ENCODE measurements at places on chromosomes 16 and 17.

GRCh38 chr17:76585033-76585648 lies 519 bp downstream of the ST6GALNAC2 start:
- no peak for DNase-seq

GRCh38 chr17:2366747-2367494 lies 29.6 kb downstream of the SGSM2 start:
- DNase-seq: no peak

GRCh38 chr17:82608816-82609215 lies 39.4 kb downstream of the WDR45B start:
- peak; percentile 78 for DNase-seq

- DNase-seq: no peak
Measured at GRCh38 chr17:9226794-9227135, 205.5 kb downstream of the NTN1 start.

GRCh38 chr17:45040459-45040858 lies 11.0 kb downstream of the DCAKD start:
- no peak for DNase-seq

DNA sequence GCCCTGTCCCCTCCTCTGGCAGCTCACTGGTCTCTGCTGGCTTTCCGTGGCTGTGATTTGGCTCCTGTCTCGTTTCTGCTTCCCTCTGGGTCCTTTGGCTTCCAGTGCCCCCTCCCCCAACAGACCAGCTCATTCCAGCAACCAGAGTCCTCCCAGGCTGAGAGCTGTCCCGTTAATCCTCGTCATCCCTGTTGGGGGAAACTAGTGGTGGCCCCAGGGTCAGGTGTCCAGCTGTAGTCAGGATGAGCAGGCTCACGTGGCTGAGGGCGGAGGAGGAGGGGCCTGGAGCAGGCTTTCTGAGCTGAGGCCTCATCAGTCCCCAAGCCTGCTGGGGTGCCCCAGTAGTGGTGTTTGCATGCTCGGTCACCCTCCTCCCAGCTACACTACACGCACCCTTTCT lies 10.7 kb upstream of the CBX4 start:
- DNase-seq: no peak

DNA sequence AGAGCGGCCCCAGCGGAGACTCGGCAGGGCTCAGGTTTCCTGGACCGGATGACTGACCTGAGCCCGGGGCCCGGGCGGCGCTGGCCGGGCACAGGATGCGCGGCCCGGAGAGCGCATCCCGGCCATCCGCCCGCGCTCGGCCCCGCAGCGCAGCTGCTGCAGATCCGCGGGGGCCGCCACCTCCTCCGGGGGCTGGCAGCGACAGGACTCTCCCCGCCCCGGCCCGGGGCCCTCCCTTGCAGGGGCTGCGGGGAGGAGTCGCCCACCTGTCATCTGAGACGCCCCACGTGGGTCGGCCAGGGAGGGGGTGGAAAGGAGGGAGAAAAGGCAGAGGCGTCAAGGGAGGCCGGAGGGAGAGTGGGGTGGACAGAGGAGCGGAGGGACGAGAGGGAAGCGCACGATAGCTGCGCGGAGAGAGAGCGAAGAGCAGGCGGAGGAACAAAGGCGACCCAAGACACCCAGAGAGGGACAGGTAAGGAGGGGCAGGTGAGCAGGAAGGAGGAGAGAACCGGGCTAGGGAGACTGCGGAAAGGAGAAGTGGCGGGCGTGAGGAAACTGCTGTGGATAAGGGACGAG lies 471 bp upstream of the PRKAR1A start:
- DNase-seq: peak; percentile 88

GRCh38 chr16:885391-885790 lies 84.9 kb upstream of the GNG13 start:
- DNase-seq: peak; percentile 30

DNA sequence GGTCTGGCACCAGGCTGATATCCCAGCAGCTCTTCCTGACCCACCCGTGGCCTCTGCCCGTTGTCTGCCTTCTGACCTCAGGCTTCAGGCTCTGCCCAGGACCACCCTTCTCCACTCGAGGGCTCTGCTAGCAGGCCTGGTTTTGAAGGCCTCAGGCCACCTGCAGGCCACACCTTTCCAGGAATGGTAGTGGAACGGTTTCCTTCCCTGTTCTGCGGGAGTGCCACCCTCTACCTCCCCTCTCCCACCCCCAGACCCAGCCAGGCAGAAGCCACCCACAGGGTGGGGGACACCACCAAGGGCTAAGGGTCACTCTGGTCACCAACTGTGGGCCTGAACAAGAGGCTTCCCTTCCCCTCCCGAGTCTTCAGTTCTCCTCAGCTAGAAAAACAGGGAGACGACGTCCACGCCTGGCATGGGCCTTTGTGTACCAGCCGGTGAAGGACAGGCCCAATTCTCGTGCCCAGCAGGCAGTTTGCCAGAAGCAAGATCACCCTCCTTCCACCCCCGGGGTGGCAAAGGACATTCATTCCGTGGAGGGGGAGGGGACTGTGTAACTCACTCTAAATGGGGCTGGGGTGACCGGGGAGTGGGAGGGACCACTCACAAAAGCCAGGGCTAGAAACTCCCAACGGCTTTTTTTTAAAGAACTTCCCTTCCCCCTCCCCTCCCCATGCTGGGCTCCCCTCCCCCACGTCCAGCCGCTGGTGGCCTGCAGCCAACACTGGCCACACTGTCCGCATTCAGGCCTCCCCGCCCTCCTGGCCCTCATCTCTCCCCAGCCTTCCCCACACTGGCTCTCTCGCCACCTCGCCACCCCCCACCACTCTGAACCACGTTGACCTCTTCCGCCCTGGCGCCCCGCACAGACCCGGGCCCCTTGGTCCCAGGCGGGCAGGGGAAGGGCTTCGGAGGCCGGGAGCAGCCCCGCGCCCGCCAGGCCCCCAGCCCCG lies 7.7 kb downstream of the CBX4 start:
- DNase-seq: peak; percentile 73

DNA sequence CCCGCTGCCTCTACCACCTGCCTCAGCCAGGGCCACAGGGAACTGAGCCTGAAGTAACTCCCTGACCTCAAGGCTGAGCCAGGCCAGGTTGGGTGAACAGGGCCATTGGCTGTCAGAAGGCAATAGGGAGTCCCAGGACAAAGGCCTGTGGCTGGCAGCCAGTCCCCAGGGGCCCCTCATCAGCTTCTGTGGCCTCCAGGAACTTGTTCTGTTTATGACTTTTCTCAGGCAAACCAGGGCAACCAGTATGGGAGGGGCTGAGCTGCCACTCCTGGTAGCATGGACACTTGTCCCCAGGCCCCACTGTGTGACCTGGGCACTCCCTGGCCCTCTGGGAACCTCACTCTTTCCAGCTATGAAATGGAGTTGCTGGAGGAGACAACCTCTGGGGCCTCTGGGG lies 40.1 kb downstream of the CPNE2 start:
- DNase-seq: no peak

DNA sequence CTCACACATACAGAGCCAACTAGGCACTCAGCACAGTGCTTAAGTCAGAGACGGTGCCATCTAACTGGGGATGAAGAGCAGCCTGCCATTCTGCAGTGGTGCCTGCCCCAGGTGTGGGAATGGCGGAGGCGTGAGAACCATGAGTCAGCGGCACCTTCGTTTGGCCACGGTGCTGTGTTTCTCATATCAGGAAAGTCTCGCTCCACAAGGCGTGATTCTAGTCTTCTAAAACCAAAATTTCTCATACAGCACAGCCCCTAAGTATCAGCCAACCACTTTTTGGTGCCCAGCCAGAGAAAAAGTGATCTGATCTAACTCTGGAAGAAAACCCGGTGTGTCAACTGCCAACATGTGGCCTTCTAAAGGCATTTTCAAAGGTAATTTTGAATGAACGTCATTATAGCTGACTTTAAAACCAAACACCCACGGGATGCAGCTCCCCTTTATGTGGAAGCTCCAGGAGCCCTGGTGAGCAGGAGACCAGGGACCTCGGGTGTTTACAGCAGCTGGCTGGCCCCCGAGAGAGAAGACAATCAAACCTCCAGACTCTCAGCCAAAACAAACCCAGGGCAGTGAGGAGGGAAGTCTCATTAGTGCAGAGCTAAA lies 54.6 kb downstream of the ABCC12 start:
- no peak for DNase-seq

DNA sequence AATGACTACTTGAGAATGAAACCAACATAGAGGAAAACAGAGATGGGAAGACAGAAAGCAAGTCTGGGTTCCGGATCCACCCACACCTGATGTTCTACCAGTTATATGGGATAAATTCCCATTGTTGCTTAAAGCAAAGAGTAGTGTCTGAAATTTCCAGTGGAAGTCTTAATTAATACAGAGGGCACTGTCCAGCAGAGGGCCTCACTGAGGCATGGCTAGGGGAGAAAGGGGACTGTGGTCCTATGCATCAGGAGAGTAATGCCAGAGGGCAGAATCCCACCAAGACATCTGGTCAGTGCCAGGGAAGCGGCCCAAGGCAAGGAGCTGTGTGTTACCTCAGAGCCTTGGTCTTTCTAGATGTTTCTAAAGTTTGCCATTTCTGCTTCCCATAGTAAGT lies 7.5 kb upstream of the UMOD start:
- DNase-seq: no peak

DNA sequence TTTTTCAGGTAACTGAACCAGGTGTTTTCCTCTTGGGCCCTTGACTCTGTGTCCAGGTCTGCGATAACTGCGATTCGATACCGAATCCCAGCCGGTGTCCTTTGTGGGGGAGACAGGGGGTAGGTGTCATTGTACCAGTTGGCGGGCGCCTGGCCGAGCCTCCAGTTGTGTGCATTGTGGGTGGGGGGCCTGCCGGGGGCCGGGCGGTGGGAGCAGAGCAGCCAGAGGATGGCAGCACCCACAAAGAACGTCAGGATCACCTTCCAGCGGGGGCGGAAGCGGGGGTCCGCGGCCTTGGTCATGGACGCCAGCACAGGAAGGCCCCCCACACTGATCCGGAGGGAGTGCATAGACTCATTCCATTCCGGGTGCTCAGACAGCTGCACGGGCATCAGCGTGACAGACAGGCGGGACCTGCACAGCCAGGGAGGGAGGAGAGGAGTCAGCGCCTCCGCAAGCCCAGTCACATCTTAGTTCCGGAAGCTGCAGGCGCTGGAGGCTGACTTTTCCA lies 12.3 kb downstream of the CANT1 start:
- no peak for DNase-seq

DNA sequence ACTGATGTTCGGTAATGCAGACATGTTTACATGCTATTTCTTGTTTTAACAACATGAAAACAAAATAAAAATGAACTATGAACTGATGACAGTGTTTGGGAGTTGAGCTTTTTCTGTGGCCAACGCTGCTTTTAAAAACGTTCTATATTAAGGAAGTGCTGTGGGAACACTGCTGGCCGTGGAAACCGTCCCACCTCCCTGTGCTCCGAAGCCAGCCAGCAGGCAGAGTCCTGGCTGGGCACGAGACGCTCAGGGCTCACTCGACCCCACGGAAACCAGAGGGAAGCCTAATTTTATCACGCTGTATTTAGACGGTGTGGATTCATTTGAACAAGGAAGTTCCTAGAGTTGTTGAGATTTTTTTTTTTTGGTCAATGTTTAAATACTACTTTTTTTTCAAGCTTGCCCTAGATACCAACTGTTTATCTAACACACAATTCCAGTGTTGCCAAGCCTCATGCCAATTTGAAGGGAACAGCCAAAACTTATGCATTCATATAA lies 25.8 kb downstream of the ADCY9 start:
- no peak for DNase-seq

DNA sequence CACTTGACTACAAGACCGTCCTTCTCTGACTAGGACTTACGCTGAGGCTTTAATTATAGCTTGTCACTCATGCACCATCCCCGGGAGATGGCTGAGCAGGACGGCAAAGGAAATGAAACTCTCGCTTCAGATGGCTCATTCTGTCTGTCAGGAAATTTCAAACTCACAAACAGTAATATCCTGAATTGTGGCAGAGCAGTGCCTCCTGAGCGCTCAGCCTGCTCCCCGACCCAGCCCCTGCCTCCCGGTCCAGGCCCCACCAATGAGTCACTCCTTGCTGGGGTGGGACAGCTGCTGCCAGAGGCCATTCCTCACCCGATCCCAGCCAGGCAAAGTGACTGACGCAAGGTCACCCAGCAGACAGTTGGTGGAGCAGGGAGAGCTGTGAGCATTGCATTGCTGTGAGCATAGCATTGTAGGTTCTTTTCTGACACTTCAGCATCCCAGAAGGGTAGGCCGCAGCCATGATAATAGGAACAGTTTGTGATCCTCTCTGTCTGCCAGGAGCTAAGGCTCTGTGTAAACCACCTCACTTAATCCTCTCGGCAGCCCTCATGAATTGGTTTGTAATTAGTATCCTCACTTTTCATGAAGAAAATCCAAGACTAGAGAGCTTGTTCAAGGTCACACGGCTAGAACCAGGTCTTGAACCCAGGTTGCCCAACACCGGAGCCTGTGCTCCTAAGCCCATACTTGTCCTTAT lies 20.9 kb downstream of the CCDC182 start:
- DNase-seq: no peak

GRCh38 chr16:27482397-27483087 lies 67.2 kb downstream of the GTF3C1 start:
- DNase-seq: no peak

DNA sequence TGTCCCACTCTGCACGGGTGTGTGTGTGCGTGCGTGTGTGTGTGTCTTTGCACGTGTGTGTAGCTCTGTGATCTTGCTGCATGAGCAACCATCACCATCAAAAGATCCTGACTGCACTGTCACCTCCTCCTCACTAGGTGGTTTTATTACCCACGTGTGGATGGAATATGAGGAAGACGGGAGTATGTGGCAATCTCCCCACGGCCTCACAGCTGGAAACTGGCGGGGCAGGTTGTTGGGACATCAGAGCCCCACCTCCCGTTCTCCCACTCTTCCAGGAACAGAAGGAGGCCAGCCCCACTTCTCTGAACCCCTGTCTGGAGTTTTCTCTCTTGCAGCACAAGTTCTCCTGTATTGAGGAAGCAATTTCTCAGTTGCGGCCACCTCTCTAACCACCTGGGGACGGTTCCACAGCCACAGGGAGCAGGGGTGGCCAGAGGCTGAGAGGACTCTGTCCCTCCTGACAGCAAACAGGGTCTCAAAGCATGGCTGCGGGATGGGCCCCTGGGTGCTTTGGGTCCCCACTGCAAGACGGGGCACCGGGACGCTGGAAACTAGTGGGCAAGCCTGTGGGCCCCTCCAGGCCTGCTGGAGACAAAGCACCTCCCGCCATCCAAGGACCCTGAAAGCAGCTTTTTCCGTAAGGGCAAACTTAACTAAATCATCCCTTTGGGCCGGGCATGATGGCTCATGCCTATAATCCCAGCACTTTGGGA lies 27.9 kb upstream of the ATP2C2 start:
- no peak for DNase-seq

GRCh38 chr16:56252835-56253234 lies 61.5 kb downstream of the GNAO1 start:
- no peak for DNase-seq

DNA sequence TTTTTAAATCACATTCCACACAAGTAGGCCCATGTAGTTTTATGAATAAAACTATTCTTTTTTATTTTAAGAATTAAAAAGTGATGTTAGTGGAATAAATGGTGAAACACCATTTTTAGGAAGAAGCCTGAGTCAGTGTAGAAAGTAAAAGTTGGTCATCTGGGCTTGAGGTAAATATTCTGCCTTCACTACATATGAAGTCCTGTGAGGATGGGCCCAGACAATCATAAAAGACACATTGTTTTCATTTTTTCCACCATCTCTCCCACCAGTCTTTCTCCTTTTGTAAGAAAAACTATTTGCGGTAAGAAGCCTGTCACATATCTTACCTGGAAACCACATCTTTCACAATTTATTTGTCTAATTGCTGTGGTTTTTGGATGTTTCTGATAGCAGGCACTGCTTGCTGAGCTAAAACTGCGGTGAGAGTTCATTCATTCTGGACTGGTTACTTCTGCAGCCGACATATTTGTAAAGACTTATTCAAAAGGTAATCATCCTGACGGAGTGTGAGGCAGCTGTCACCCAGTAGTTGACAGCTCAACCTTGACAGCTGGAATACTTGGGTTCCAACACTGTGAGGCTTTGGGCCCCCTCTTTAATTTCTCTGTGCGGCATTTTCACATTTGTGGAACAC lies 10.6 kb upstream of the RFFL start:
- no peak for DNase-seq

All from pons (tissue), 1 donor.